Cerebellar nuclear complex (tissue), 1 donor: ENCODE measurements at places on chromosomes 4 and X.

GRCh38 chr4:43066415-43066814 lies 173.9 kb downstream of the GRXCR1 start:
- no peak for DNase-seq

DNA sequence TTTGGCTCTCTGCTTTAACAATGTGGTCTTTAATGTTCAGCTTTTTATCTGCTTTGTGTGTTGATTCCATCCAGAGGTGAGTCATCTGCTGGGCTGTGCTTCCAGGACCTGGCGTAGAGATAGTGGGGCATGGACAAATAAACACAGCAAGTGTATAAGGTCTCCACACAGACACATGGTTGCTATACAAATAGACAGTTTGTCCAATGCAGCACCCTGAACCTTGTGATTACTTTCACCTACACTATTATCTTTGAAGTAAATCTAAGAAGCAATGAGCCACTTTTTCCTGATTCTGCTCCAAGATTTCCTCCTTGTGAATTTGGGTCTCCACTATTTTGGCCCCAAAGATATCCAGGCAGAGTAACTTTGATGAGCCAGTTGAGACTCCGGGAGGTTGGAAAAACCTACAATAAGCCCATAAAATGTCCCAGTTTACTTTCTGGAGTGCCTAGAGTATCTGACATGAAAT lies 12.1 kb downstream of the PPARGC1A start:
- no peak for DNase-seq

- DNase-seq = no peak
Measured at GRCh38 chr4:90120037-90120436, 7.2 kb upstream of the CCSER1 start.

GRCh38 chrX:107731831-107732502 lies 43.6 kb downstream of the TSC22D3 start:
- DNase-seq = no peak

DNA sequence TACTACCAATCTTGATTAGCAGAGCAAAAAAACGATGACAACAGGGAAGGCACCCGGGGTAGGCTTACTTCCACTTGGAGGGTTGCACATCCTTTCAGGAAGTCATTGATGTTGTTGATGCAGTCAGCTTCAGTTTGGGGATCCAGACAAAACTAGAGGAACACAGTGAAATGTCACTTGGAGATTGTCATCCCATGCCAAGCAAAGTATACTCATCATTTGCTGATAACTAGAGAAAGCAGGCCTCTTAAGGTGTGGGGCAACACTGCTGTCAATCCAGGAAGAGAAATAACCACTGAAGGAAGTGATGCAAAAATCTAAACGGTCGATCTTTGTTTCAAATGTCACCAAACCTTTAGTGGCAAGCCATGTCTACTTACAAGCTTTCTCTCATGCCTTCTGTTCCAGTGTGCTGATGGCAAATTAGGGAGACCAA lies 1.4 kb downstream of the ARHGEF6 start:
- no peak for DNase-seq

GRCh38 chrX:108029928-108030711 lies 14.7 kb upstream of the VSIG1 start:
- DNase-seq = no peak

DNA sequence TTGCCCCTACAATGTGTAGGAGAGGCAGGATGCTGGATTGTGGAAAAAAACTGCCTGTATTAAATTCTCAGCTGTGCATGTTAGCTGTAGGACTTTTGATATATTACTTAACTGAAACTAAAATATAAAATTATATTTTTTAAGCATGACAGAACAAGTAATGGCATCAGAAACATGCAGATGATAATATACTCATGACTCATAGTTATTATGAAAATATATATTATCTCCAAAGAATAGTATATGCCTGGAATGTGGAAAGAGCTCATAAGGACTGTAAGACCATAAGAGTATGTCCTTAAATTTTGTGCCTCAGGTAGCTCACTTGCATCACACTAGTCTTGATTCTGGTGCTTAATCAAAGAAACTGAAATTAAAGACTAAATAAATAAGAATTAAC lies 1100.6 kb downstream of the TECRL start:
- DNase-seq = no peak

GRCh38 chrX:119745283-119745848 lies 13.0 kb upstream of the SOWAHD start:
- DNase-seq = no peak

DNA sequence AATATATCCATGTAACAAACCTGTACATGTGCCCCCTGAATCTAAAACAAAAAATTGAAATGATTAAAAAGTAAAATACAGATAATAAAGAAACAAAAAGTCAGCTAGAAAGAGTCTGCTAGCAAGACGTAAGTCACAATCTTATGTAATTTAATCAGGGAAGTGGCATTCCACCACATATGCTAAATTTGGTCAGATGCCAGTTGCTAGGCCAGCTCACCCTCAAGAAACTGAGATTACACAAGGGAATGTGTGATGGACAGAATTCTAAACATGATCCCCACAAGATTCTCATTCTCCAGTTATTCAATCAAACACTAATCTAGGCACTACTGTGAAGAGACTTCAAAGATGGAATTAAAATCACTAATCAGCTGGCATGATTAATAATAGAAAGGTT lies 689.3 kb downstream of the CENPC start:
- no peak for DNase-seq
